ENCODE measurements at places on chromosomes 11 and 22.
A peak's percentile ranks its signal among the peaks of the same experiment; 100 is the strongest.

DNA sequence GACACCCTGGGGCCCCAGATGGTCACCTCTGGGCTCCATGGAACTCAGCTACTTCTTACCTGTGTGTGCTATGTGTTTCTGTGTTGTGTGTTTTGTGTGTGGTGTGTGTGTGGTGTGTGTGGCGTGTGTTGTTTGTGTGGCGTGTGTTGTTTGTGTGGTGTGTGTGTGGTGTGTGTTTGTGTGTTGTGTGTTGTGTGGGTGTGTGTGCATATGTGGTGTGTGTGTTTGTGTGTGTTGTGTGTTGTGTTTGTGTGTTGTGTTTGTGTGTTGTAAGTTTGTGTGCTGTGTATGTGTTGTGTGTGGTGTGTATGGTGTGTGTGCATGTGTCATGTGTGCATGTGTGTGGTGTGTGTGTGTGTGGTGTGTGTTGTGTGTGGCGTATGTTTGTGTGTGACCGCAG lies 3.8 kb upstream of the WNT7B start:
- no peak for DNase-seq

DNA sequence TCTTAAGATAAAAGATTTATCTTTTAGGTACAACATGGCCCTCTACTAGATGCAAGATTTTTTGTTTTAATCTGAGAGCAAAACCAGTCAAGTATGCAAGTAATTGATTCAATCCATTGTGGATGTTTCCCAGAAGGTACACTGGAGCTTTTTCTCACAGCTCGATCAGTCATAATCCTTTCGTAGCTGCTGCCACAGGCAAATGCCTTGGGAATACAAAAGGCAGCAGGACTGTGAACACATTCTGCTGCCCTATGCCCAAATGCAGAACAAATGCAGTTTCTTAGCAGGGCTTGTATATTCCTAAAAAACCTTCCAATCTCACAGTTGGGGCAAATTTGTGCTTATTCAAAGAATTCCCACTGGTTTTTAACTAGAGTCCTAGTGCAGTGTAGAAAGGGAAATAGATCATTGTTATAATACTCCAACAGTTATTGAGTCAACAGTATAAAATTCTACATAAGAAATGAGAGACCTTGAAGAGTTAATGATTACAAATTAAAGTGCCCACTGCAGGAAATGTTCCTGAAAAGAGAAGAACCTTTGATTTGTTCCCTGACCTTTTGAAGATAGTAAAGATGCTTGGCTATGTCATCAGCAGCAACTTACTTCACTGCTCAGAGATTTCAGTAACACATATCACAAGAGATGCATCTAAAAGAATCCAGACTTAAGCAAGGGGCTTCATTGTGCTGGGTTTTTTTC lies 14.1 kb downstream of the LPXN start:
- no peak for DNase-seq

GRCh38 chr11:36088266-36088972 lies 144.6 kb downstream of the LDLRAD3 start:
- DNase-seq: no peak

DNA sequence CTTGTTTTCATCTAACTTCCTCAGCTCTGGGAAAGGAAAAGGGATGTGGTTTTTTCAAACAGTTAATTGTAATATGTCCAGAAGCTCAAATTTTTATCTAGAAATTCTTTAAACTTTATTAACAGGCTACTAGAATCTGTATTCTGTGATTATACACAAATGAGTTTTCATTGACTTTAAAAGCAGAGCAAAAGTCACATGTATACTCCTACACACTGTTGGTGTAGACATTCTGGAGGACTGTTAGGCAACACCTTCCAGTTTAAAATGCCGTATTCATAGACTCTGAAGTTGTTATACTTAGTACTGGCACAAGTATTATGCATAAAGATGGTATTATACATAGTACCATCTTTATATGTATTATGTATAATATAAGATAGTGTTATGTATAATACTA lies 64.9 kb downstream of the SPECC1L start:
- DNase-seq: no peak

GRCh38 chr11:26227301-26227746 lies 104.6 kb upstream of the ANO3 start:
- DNase-seq: no peak

DNA sequence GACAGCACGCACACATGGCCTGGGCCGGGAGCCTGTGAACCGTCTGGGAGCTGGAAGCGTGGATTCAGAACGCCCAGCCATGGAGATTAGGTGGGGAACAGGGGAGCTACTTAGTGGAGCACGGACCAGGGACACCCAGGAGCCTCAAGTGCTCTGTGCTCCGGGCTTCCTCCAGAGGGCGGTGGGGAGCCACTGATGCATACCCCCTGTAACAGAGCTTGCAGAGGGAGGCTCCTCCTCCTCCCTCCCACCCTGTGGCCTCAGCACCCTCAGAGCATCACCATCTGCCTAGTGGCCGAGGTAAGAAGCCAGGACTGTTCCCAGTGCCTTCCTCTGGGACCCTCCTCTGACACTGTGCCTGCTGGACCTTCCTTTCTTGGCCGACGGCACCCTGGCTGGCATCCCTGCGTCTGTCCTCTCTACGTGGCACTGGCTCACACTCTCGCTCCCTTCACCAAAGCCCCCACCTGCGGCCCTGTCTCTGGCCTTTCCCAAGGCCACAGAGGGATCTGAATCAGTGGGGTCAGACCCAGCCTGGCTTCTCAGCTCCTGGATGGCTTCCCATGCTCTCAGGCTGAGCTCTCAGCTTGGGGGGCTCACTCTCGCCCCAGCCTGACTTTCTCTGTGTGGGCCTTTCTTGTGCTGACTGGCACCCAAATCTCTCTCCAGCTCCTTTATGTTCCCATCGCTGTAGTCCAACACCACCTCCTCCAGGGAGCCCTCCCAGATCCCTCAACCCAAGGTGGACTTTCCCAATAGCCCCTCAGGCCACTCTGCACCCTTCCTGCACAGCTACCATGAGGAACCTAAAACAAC lies 780.9 kb downstream of the BRD1 start:
- DNase-seq: no peak

GRCh38 chr11:86209806-86210657 lies 34.5 kb upstream of the EED start:
- DNase-seq: no peak

DNA sequence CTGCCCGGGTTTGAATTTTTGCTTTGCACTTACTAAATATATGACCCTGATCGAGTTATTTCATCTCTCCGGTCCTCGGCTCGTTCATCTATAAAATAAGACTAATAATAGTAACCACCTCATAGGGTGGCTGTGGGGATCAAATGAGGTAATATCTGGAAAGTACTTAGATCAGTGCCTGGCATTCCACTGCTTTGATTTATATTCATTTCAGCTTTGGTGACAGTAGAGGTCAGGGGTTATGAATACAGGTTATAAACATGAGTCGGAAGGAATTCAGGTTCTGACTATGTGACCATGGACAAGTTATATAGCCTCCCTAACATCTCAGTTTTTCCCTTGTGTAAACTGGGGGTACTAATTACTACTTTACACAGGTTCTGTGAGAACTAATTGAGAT lies 2.9 kb upstream of the TEAD1 start:
- no peak for DNase-seq

GRCh38 chr11:104830080-104830479 lies 68.2 kb downstream of the CASP12 start:
- DNase-seq: no peak

DNA sequence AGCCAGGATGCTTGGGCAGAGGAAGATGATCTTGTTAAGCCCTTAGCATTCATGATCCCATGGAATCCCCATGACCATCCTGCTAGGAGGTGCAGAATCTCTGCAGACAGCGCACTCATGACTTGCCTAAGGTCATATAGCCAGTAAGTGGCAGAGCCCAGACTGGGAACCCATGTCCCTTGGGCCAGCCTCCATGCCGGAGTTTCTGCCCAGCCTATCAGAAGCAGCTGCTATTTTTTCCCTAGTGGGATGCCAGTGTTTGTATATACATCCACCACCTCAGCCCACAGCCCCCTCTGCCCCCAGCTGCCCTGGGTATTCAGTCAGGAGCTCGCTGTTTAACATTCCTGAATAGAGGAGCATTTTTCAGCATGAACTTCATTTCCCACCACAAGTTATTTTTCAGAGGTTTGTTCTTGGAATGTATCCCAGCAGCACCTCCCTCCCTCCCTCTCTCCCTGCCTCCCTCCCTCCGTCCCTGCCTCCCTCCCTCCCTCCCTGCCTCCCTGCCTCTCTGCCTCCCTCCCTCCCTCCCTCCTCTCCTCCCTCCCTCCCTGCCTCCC lies 34.4 kb upstream of the SUSD2 start:
- DNase-seq: no peak

- no peak for DNase-seq
Observed at GRCh38 chr11:71358122-71358728, 90.0 kb downstream of the DHCR7 start.

- DNase-seq: no peak
Observed at GRCh38 chr11:109885006-109885405, 208.2 kb upstream of the ZC3H12C start.

DNA sequence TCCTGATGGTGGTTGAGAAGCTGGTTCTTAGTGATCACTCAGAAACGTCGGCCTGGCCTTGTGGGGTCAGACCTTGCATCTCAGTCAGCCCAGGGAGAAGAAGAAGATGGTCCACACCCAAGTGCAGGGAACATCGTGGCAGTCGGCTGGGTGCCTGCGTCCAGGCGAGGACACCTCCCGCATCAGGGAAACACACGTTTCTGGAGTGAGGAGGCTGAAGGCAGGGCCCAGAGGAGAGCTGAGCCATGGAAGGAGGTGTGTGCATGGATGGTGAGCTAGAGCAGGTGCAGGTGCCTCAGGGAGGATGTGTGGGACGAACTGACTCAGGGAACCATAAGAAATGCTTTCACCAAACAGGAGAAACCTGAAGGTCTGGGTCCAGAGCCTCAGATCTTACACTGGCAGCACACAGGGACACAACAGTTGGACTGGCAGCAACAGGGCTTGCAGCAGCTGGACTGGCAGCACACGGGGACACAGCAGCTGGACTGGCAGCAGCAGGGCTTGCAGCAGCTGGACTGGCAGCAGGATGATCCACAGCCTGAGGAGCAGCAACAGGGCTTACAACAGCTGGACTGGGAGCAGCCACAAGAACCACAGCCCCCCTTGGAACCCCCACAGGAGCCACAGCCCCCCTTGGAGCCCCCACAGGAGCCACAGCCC lies 632 bp downstream of the KRTAP5-2 start:
- DNase-seq: no peak

DNA sequence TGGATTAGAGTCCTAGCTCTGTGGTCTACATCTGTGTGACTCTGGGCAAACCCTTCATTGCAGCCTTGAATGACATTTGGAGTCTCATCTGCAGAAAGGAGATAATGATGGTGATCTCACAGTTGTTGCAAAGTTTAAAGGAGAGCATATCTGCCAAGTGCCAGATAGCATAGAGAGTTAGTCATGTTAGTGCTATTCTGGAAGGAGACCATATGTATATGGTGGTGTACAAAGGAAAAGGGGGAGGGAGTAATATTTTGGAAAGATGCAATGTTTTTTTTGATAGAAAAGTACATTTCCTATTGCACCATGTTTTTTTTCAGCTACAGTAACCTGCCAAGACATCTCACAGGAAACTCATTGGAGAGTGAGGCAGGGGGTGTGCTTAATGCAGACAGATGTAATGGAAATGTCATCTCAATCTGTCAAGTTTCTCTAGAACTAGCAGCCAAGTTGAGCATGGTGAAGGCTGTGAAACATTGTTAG lies 92.1 kb upstream of the NARS2 start:
- DNase-seq: no peak

GRCh38 chr11:93122535-93123235 lies 75.1 kb downstream of the SLC36A4 start:
- DNase-seq: no peak

DNA sequence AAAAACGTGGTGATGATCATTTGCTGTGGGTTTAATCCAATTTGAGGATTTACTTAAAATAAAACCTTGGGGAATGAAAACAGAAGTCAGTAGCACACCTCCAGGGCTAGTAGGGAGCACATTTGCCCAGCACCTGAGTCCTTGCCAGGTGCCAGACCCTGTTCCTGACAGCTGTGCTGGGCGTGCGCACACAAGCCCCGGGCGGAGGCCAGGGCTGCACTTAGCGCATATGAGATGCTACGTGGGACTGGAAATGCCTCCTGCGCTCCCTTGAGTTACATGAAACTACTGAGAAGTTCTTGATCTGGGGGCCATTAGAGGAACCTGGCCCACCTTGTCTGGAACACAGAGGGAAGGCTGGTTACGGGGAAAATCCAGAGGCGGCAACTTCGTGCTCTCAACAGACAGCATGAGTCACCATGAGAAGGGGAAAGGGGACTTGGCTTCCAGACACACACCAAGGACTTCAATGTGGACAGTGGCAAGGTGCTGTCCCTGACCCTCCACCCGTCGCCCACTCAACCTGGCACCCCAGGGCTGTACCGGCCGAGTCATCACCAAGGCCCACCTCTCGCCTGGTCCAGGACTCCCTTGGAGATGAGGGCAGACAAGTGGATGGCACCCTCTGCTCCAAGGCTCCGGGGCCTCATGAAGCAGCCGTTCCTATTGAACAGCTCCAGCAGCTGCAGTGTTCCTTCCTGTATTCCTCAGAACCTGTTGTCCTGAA lies 1468.6 kb downstream of the BRD1 start:
- no peak for DNase-seq

GRCh38 chr11:63847363-63847762 lies 8.5 kb downstream of the MARK2 start:
- DNase-seq: no peak

- no peak for DNase-seq
Observed at GRCh38 chr11:134858783-134859480, 446.9 kb upstream of the B3GAT1 start.

GRCh38 chr11:62652161-62653006 lies 718 bp downstream of the INTS5 start:
- DNase-seq: peak; percentile 86

GRCh38 chr22:19664406-19664805 lies 49.9 kb upstream of the SEPTIN5 start:
- no peak for DNase-seq

- DNase-seq: no peak
Observed at GRCh38 chr11:25838918-25839625, 492.9 kb upstream of the ANO3 start.

DNA sequence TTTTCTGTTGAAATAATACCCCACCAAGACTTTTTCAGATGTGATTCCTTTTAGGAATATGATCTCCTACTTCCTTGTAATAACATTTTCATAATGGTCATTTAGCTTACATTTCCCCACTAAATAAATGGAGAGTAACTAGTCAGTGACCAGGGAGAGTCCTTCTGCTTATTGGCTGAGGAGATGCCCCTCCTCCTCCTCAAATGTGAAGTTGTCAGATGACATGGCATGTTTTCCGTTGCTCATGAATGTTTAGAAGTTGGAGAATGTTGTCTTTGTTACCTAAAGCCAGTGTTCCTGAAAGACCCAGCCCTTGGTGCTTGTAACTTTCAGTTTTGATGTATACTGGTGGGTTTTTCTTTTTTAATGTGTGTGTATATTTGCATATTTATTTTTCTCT lies 38.2 kb downstream of the CSRP3 start:
- no peak for DNase-seq

All from CD4-positive, alpha-beta T cell treated with Interleukin-4 for 4 hours (primary cell).